ENCODE measurements at places on chromosomes 4 and X.
A peak's percentile ranks its signal among the peaks of the same experiment; 100 is the strongest.

- DNase-seq, result no peak
Measured at GRCh38 chrX:11129534-11130105, 18.5 kb downstream of the HCCS start.

- DNase-seq, result no peak
Measured at GRCh38 chr4:158397781-158398180, 123.9 kb upstream of the RXFP1 start.

DNA sequence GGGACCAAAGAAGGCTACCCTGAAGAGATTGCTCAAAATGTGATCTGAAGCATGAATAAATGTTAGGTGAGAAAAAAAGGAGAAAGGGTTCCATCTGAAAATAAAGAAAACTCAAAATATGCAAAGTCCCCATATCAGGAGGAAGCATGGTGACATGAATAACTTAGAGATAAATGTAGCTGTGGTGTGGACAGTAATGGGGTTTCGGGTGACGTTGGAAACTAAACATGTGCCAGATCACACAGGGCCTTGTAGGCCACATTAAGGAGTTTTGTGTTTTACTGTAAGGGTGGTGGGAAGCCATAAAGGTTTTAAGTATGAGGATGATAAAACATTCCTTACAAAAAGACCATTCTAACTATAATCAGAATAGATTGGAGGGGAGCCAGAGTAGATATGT is 40.3 kb upstream of the ACSL4 start:
- DNase-seq, result no peak

- DNase-seq, result no peak
Measured at GRCh38 chr4:36133658-36134057, 110.7 kb downstream of the ARAP2 start.

DNA sequence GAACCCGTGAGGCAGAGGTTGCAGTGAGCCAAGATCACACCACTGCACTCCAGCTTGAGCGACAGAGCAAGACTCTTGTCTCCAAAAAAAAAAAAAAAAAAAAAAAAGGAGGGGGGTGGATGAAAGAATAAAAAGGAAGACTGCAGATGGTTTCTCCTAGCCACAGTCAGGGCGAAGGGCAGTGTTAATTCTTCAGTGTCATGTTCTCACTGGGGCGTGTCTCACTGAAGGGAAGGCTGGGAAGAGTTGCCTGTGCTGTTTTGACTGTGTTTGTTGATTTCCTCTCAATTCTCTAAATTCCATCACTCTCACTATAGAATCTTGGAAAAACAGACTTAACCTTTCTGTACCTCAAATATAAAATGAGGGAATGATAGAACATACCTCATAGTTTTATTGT is 71.6 kb upstream of the DHX15 start:
- no peak for DNase-seq

GRCh38 chr4:74635074-74635473 is 159.2 kb downstream of the BTC start:
- no peak for DNase-seq

GRCh38 chr4:107896158-107896645 is 35.1 kb upstream of the CYP2U1 start:
- DNase-seq, result peak; percentile 97

DNA sequence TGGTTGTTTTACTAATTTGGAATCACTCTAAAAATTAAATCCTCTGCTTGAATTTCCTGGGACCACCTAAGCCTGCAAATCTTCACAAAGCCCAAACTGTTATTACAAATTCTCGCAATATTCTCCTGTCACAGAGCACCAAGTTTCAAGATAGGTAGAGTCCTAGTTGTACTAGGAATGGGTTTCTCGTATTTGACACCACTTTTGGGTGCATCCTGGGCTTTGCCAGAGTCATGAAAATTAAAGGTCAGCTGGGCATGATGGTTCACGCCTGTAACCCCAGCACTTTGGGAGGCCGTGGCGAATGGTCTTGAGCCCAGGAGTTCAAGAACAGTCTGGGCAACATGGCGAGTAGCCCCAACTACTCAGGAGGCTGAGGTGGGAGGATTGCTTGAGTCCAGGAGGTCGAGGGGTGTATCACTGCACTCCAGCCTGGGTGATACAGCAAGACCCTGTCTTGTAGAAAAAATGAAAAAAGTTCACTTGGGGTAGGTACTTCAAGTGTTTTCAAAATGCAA is 30.6 kb upstream of the MANBA start:
- DNase-seq, result no peak

DNA sequence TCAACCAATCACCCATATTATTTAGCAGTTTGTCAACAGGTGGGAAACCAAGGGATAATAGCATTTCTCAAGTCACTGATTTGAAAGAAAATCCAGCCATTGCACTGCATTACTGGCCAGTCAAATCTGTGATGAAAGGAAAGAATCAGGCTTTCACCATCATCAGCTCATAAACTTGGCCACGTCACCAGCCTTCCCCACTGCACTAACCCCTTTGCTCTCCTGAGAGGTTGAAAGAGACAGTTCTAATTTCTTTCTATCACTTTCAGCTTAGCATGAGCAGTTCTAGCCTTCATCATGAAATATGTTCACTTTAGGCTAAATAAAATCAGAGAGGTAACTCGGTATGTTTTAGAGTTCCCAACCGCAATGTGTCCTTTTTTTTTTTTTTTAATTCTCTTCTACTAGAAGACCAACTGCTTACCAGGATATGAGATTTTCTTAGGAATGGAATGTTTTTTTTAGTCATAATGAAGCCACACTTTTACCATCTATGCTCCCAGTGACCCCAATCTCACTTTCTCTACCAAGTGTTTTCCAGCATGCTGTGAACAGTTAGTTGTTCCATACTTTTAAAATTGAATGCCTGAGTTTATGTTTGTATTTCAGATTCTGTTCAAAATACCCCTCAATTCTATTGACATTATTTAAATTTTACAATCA is 55.7 kb upstream of the SLC7A11 start:
- DNase-seq, result peak; percentile 9

GRCh38 chrX:41241962-41242361 is 92.0 kb upstream of the DDX3X start:
- DNase-seq, result no peak

DNA sequence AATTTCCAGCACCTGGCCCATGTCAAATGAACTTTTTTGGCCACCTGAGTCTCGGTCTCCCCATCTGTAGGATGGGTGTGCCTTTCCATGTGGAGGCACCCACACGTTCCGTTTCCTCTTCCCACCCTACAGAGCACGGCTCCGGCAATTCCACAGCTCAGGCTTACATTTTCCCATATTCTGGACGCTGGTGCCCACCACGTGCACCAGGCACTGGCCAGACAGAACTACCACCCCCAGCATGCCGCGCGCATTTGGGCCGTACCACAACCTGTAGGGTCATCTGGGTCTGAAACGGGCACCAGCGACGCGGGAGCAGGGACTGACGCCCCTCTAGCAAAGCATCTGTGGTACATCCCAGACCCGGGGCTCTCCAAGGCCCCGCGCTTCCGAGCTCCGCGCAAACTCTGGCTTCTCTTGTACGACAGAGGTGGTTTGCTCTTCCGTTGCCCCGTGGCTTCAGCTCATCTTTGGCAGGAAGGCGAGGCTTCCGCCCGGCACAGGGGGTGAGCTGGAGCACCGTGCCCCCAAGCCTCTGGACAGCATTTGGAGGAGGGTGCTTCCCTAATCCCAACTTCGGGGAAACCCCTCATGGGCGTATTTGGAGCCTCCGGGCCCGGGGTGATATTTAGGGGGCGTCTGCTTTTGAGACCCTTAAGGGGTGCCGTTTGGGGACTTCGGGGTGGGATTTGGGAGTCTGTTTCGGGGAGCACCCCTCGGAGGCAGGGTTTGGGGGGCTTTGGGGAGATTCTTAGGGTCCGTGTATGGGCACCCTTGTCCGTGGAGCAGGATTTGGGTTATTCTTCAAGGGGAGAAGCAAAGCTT is 3.0 kb upstream of the UBA1 start:
- DNase-seq, result peak; percentile 92

DNA sequence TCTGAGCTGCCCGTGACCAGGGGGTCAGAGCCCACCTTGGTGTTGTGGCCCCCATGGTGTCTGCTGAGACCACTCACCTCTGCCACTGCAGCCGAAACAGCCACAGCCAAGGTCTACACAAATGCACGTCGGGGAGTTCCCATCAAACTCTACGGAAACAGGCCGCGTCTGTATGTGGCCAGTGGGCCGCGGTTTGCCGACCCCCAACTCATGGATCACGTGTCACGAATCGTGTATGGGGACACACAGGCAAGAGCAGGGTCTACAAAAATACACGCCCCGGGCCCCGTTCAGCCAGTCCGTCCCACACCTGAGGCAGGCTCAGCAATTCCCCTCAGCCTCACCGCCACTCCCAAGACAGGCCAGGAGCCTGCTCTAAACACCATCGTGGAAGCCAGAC is 53.8 kb downstream of the FAM53A start:
- no peak for DNase-seq

DNA sequence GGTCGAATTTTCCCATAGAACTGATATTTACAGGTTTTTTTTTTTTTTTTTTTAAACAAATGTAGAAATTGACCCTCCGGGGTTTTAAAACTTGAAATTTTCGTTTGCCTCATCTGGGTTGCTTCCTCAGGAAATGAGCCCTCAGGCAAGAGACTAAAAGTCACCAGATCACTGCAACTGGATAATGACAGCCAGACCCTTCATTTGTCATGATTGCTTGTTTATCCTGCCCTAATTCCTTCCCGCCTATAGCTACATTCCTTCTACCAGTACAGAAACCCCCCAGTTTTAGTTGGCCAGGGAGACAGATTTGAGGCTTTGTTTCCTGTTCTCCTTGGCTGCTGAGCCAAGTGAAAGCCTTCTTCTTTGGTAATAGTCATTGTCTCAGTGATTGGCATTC is 44.0 kb upstream of the IGFBP7 start:
- DNase-seq, result no peak

DNA sequence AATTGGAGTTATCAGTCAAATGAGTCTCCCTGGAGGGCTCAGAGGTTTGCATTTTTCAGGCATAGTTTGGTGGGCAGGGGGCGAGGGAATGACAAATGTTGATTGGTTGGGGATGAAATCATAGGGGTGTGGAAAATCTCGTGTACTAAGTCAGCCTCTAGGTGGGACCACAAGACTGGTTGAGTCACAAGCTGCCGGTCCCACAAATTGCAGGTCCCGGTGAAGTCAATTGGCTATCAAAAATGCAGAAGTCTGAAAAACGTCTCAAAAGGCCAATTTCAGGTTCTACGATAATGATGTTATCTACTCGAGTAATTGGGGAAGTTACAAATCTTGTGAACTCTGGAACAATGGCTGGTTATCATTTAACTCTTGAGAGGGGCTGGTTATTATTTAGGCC is 98.8 kb upstream of the DHX15 start:
- no peak for DNase-seq

DNA sequence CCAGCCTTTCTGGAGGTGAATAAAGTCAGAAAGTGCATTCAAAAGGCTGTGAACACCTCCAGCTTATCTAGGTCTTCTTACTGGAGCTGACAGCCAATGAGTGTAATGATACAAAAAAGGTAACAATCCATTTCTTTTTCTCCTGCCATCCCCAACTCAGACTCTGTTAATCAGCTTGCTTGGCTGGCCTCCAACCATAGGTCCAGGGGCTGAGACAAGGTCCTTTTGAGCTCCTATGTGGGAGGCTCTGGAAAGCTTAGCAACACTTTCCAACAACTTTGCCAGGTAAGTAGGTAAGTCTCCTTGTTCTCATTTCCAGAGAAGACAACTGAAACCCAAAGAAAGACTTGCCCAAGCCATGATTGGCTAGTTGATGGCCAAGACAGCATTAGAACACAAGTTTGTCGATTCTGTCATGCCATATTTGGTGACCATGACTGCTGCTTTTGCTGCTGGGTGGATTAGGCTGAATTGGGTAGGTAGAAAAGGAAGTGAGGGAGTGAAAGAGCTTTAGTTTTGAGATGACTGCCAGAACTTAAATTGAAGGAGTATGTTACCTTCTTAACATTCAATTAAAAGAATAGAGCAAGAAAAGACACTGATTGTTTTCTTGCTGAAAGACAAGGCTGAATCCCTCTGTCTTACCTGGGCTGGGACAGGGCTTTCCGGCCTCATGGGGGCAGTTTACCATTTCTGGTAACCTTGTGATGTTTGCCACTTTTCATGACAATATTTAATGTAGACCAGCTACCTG is 22.8 kb downstream of the VSIG4 start:
- DNase-seq, result no peak

DNA sequence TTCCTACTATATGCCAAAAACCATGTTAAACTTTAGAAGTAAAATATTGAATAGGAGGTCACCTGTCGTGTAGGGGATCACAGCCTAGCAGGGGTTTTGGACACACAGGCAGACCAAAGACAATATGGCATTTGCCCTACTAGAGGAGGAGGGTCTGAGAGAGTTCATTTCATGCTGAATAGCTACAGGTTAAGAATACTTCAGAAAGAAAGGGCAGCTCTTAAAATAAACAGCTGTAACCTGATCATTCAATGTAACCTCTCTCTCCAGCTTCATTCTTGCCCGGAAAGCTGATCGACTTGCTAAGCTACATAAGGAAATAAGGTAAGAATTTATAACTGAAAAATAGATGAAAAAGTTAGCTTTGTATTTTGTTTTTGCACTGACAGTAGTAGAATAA is 79.9 kb downstream of the MAOA start:
- DNase-seq, result no peak

DNA sequence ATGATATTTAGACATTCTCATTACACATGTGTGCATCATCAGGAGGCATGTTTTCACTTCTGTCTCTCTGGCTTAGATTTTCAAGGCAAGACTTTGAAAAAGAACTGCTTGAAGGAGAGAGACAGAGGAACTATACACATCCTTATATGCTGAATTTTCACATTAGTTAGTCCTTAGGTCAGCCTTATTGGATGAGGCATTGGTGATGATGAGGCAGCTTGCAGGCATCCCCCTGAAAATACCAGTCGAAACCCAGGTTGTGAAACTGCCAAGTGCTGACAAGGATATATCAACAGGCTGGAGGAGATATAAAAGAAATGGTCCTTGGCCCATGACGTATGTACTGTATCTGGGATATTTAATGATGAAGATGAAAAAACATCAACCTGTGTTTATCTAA is 297.2 kb upstream of the AADAT start:
- peak; percentile 17 for DNase-seq

DNA sequence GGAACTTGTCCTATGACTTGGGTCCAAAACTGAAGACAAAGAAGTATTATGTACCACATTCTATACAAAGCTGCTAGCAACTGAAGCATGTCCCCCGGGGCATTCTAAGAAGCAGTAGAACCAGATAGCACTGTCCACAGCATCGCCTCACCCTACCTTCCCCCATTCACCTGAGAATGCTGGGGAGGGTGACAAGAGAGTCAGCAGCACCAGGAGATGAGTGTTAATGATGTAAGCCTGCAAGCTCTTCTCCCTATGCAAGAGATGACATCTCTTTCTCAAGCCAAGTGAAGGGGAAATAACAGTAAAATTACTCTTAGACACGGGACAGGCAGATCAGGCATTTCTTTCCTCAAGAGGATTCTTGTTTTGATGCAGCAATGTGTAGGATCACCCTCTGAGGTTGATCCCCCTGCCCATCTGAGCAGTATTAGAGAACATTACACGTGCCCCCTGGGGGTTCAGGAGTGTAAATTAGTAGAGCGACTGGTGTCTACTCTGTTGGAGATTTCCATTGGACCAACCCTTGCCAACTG is 13.9 kb upstream of the TLR1 start:
- no peak for DNase-seq
